Lung (tissue), 17 donors: ENCODE measurements at places on chromosomes 2 and 18. TPM values are rescaled to one million over a fixed set of nuclear protein-coding genes. Genes with fewer than 3 reads are reported as not detected.

- DNase-seq: no peak
- no peaks in the 10 kb centered on the region for H3K36me3 ChIP-seq
- H3K27ac ChIP-seq: no peak overlapping the region
- H3K4me3 ChIP-seq: no peak overlapping the region
- H3K4me1 ChIP-seq: no peaks in the 10 kb centered on the region
These were observed 98.9 kb upstream of the CHRNA1 start for GRCh38 chr2:174863183-174863582.

DNA sequence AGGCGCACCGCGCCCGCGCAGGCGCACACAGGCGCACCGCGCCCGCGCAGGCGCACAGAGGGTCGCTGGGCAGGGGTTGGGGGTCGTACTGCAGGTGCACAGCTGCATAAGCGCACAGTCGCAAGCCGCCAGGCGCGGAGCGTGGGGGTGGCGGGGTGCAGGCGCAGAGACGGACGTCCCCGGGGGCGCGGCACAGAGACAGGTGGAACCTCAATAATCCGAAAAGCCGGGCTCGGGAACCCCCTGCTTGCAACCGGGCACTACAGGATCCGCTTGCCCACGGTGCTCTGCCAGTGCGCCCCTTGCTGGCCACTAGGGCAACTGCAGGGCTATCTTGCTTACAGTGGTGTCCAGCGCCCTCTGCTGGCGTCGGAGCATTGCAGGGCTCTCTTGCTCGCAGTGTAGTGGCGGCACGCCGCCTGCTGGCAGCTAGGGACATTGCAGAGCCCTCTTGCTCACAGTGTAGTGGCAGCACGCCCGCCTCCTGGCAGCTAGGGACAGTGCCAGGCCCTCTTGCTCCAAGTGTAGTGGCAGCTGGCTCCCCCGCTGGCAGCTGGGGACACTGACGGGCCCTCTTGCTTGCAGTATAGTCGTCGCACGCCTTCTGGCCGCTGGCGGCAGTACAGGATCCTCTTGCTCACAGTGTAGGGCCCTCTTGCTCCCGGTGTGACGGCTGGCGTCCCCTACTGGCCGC lies 34.9 kb downstream of the FAM110C start:
- H3K27ac ChIP-seq: no peak overlapping the region
- H3K36me3 ChIP-seq: no peaks in the 10 kb centered on the region
- H3K4me1 ChIP-seq: no peaks in the 10 kb centered on the region
- no peaks in the 10 kb centered on the region for H3K27me3 ChIP-seq
- H3K4me3 ChIP-seq: no peak overlapping the region

Gene MREG
- total RNA-seq: 30.2 TPM

Gene ALPG
- 1.2 TPM for total RNA-seq

GRCh38 chr2:219433666-219434467 lies 776 bp upstream of the SPEG start:
- no peak overlapping the region for H3K27ac ChIP-seq
- no peaks in the 10 kb centered on the region for H3K36me3 ChIP-seq
- peaks cover 29% of the 10 kb centered on the region for H3K4me1 ChIP-seq
- DNase-seq: no peak

DNA sequence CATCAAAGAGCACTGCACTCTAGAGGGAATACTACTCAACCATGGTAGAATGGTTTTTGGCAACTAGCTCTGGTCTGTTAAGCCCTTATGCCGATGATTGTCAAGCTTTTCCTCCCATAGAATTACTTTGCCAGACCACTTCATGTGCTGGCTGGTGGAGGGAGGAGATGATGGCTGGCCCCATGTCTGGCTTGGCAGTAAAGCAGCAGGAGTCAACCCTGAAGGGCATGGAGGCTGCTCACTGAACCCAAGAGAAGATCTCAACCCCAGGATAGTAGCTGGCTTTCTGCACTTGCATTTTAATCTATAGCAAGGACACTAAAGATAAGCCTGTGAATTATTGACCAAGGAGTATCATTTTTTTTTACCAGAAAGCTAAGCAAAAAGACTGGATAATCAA lies 309.9 kb downstream of the PIEZO2 start:
- no peak overlapping the region for H3K27ac ChIP-seq
- no peaks in the 10 kb centered on the region for H3K27me3 ChIP-seq
- DNase-seq: no peak
- no peak overlapping the region for H3K4me3 ChIP-seq
- peaks cover 18% of the 10 kb centered on the region for H3K36me3 ChIP-seq

DNA sequence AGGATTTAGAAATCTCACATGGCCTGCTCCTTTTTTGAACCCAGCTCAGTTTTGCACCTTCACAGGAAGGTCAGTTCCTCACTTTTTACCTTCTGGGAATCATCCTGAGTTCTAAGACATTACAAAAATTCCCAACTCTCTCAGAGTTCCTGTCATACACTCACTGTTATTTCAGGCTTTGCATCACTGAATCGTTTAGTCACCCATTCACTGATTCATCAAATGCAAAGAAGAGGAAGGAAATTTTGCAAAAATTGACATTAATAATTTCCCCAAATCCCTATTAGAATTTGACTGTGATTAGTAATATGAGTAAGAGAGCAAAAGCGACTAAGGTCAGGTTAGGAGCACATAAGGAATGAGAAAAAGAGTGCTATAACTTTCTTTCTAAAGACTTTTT lies 197.5 kb downstream of the PDE1A start:
- H3K36me3 ChIP-seq: no peaks in the 10 kb centered on the region
- no peaks in the 10 kb centered on the region for H3K27me3 ChIP-seq
- no peak for DNase-seq
- H3K4me1 ChIP-seq: no peaks in the 10 kb centered on the region
- H3K4me3 ChIP-seq: no peak overlapping the region
- H3K27ac ChIP-seq: no peak overlapping the region

Gene FHOD3
- 7.4 TPM for total RNA-seq

Gene NRP2
- total RNA-seq: 125 TPM

Gene KCNG2
- total RNA-seq: 0.80 TPM

- H3K4me1 ChIP-seq: peaks cover 12% of the 10 kb centered on the region
- DNase-seq: no peak
- H3K36me3 ChIP-seq: no peaks in the 10 kb centered on the region
- H3K27ac ChIP-seq: no peak overlapping the region
These were observed 20.7 kb downstream of the FBXO15 start for GRCh38 chr18:74126684-74127655.

GRCh38 chr2:168192839-168193616 lies 54.4 kb downstream of the STK39 start:
- H3K27me3 ChIP-seq: no peaks in the 10 kb centered on the region
- H3K4me3 ChIP-seq: no peak overlapping the region
- H3K4me1 ChIP-seq: peaks cover 17% of the 10 kb centered on the region
- no peak overlapping the region for H3K27ac ChIP-seq
